Ovary (tissue), 10 donors: ENCODE measurements at places on chromosomes 4 and X.

- DNase-seq: no peak
Observed at GRCh38 chr4:159160242-159160641, 57.4 kb downstream of the RAPGEF2 start.

- DNase-seq: no peak
Observed at GRCh38 chr4:109375778-109376414, 57.7 kb upstream of the SEC24B start.

- no peak for DNase-seq
Observed at GRCh38 chrX:151687635-151688034, 7.6 kb upstream of the PRRG3 start.

DNA sequence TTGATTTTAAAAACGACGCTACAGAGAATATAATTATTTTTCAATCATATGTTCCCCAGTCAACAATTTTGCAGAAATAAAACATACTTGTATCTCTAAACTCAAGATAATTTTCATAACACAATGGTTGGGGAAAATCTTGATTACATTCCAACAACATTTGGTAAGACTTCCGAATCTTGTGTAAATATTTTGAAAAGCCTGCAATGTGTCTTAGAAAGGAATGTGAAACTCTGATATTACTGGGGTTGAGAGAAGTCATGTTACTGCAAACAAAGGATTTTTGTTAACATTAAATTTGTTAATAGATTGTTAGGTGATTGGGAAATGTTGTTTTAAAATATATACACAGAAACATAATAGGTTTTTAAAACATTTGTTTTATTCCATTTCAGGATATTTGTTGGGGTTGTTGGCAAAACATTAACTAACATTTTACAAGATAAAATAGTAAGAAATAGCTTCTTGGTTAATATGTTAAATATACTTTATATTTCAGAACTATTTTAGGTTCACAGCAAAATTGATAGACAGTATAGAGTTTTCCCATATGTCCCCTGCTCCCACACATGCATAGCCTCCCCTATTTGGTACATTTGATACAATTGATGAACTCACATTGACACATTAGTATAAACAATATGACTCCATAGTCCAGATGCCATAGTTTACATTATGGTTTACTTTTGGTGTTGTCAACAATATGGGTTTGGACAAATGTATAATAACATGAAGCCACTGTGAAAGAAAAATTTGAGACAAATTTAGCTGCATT lies 218.6 kb upstream of the FAM47A start:
- no peak for DNase-seq

DNA sequence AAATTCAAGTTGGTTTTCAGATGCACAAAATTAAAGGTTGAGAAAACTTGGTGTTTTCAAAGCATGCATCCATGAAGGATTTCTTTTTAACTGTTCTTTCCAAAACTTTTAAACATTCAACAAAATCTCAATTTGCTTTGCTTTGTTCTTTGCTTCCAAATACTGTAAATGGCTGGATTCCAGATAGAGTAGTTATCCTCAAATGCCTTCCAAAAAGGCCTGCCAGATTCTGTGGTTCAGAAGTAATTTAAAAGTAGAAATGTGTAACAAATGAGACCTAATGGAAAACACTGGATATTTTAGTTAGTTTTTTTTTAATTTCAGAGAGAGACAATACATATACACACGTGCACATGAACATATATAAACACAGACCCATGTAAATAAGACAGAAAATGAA lies 97.3 kb downstream of the NR3C2 start:
- DNase-seq: no peak
